Retinal pigment epithelial cell (primary cell): ENCODE measurements at places on chromosomes 2 and 18.

DNA sequence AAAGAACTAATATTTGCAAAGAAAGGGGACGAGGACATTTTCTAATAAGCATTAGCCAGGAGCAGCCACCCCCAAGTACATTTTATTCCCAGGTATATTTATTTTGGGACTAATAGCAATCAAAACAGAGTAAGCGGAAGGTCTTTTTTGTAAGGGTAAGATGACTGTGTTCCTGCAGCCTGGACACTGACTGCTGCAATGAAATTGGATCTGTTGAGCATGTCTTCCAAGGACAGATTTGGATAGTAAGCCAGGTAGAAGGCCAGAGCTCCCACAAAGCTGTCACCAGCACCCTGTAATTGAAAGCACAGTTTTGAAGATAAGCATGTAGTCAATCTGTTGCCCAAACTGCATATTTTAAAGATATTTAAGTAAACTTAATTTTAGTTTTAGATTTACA is 10.0 kb downstream of the MRPL33 start:
- DNase-seq = no peak

DNA sequence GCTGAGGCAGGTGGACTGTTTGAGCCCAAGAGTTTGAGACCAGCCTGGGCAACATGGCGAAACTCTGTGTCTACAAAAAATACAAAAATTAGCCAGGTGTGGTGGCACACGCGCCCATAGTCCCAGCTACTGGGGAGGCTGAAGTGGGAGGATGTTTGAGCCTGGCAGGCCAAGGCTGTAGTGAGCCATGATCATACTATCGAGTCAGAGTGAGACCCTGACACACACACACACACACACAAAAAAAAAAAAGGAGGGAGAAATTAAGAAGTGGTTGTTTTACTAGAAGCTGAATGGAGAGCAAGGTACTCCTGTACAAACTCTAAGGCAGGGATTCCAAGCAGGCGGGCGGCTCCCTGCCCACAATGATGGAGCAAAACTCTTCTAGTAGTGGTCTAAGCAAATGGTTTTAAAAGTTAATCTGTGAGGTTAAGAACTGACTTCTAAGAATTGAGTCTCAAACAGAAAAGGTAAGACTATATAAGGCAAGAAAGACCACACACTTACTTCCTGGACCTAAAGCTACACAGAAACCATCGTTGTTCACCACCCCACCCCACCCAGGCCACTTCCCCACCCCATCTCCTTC is 2.6 kb downstream of the ANKRD44 start:
- no peak for DNase-seq

DNA sequence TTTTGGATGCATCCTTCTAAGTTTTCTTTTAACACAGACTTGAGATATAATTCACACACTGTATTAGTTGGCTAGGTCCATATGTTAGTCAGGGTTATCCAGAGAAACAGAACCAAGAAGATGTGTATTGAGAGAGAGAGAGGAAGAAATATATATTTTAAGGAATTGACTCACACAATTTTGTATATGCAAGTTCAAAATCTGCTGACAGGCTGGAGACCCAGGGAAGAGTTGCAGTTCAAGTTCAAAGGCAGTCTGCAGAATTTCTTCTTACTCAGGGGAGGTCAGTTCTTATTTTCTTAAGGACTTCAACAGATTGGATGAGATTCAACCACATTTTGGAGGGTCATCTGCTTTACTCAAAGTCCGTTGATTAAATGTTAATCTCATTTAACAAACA is 23.0 kb upstream of the MRO start:
- DNase-seq = no peak

DNA sequence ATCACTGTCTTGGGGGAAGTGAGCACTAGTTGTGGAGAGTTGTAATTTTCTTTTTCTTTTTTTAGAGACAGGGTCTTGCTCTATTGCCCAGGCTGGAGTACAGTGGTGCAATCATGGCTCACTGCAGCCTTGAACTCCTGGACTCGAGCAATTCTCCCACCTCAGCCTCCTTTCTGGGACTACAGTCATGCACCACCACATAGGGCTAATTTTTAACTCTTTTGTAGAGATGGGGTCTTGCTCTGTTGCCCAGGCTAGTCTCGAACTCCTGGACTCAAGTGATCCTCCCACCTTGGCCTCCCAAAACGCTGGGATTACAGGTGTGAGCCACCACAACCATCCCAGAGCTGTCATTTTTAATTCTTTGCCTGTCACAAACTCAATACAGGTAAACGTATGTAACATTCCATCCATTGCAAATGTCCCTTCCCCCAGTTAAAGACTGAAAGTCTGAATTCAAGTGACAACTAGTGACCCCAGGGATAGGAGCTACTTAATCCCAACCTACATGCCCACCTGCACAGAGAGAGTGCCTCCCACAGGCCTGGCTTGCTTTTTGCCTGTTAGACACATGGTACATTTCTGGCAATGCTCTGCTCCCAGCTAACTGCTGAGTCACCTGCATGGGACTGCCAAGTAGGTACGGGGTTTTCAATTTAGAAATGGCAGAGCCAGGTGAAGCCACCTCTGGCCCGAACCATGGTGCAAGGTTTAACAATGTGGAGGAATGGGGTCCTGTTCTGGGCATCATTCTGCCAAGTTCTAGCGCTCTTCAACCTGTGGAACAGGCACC is 60.6 kb downstream of the CYB5A start:
- DNase-seq = no peak

DNA sequence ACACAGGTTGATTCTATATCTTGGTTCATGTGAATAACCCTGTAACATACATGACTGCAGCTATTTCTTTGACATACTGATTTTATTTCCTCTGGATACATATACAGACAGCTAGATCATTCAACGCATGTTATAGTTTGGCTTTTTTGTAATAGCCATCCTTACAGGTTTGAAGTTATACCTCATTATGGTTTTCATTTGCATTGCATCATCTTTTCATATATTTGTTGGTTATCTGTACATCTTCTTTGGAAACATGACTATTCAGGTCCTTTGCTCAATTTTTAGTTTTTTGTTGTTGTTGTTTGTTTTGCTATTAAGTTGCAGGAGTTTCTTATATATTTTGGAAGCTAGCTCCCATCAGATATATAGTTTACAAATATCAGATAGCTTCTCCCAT is 276.2 kb upstream of the NETO1 start:
- no peak for DNase-seq

DNA sequence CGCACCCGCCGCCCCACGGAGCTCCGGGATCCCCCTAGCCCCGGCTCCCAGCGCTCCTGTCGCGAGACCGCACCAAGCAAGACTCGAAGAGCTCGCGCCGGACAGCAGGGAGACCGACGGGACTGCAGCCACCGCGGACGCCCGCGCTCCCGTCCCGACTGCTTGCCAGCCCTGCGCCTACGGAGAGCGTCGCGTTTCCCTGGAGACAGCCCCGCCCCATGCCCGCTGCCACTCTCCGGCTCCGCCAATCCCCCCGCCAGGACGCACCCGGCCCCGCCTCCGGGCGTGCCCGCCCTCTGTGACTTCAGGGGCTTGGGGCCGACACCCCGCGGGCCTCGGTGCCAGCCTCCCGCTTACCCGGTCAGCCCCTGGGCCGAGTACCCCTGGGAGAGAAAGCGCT is at the start of gene ANKMY1:
Gene ANKMY1, minus strand, starts transcription at position 181 of the 400 bp plus-strand sequence. CDS start 653 bp downstream, outside the sequence.
- DNase-seq = peak; percentile 37

- no peak for DNase-seq
These were observed 101.3 kb downstream of the CAPN13 start for GRCh38 chr2:30705711-30706533.

GRCh38 chr2:31150120-31150670 is 12.0 kb upstream of the GALNT14 start:
- no peak for DNase-seq

DNA sequence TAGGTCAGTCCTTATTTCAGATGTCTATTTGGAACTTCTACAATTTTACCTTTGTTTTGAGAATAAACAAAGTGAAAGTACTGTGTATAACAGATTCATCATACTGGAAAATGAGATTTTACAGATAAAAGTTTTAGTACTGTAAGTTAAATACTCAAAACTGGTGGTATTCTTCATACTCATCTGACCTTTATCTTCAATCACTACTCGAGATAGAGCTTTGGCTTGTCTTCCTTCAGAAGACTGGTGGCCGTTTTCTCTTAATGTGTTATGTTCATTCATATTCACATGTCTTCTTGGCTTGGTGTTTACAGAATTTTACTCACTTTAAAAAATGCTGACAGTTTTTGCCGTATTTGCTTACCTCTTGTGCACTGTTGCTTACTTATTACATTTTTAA is 2.1 kb downstream of the SPOPL start:
- DNase-seq = no peak

- no peak for DNase-seq
These were observed 692.3 kb downstream of the LRP1B start for GRCh38 chr2:141438536-141438935.

- no peak for DNase-seq
These were observed 64.4 kb downstream of the LCLAT1 start for GRCh38 chr2:30511122-30512083.

DNA sequence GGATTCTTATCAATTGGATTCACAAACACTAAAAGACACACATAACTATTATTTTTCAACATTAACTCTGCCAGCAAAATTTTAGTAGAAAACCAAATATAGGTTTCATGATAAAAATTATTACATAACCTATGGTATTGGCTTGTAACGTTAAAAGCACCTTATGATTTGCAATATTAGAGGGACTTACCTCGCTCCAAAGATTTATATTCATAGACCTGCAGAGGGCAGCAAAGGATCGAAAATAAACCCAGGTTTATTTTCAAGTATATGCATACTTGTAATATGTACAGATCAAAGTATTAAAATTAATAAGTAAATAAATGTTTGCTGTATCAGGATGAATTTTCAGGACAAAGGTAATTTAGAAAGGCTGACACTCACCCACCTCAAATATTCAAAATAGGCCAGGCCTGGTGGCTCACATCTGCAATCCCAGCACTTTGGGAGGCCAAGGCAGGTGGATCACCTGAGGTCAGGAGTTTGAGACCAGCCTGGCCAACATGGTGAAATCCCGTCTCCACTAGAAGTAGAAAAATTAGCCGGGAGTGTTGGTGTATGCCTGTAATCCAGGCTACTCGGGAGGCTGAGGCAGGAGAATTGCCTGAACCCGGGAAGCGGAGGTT is 45.3 kb downstream of the LRPPRC start:
- no peak for DNase-seq

DNA sequence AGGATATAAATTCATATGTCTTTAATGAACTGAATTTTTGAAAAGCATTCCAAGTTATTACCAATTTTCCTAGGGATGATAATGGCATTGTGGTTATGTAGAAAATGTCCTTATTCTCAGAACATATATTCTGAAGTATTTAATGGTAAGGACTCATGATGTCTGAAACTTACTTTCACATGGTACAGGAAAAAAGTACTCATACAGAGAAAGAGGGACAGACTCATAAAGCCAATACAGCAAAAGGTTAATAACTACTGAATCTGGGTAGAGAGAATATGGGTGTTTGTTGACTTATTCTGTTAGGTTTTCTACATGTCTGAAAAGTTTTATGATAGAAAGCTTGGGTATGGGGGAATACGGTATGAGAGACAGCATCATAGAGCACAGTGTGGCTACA is 84.3 kb upstream of the SERTAD2 start:
- DNase-seq = no peak

DNA sequence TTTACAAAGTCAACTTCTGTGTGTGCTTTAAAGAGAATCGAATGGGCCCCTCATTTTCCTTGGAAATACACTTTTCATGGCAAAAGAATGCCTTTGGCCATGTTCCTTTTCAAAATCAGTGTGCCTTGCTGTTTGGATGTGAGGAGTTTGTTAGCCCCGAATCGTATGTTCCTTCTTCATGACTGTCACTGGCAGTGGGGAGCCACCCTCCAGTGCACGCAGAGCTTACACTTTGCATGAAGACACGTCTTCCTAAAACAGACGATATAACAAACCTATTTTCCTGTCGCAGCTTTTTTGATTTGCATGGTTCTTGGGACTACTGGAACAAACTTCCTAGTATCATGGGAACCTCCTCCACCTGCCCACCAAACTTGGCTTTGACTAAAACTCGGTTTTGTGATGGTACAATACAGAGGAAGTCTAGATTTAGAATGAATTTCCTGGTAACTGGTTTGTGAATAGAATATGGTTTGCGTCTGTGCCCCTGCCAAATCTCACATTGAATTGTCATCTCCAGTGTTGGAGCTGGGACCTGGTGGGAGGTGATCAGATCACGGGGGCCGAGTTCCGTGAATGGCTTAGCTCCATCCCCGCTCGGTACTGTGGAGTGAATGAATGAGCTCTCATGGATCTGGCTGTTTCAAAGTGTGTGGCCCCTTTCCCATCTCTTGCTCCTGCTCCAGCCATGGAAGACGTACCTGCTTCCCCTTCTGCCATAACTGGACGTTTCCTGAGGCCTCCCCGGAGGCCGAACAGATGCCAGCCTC is 194.9 kb downstream of the TWIST2 start:
- DNase-seq = no peak

DNA sequence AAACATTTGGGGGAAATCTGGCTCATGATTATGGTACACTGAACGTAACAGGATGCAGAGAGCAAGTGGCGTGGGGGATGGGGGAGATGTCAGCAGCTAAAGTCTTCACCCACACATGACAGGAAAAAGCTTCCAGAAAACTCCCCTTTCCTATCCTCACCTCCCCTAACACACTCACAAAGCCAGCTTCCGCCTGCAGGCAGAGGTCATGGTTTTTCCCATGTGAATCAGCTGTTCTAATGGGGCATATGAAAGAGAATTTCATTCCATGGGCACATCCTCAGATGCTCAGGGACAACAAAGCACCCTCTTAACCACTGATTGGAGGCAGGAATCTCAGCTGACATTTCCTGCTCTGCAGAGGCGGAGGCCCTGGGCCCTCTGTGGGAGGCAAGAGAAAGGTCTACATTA is 129.1 kb downstream of the TSN start:
- no peak for DNase-seq

DNA sequence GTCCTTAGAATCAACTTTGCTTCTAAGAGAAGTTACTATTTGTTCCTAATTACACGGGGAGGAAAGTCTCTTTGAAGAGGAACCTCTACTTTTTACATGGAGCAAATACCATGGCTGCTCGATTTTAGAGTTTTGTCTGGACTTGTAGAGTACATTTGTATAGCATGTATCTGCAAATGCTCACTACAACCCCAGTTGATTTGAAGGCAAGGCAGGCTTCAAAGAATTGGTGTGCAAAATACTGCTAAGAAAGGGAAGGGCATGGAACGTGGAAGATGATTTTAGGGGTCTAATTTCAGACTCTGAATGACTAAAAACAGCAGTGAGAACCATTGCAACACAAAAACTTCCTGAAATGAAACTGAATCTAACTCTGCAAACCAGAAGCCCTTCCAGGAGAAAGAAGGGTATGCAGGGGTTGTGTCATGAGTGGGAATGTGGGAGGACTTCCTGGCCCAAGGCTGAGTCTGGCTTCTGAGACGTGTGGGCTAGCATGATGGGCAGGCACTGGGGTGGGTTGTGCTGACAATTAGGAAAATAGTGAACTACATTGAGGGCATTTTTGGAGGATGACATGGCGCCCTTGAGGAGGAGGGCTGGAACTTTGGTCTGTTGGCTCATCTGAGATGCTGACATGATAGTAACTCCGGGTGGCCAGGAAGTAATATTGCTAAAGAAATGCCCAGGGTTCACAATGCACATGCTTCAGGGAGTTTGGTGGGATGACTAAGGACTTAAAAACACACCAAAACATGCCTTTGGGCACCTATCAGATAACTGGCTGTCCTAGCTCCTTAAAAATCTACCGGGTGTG is 18.9 kb upstream of the IL1R2 start:
- DNase-seq = no peak
